ENCODE measurements at places on chromosomes 1 and 21.

DNA sequence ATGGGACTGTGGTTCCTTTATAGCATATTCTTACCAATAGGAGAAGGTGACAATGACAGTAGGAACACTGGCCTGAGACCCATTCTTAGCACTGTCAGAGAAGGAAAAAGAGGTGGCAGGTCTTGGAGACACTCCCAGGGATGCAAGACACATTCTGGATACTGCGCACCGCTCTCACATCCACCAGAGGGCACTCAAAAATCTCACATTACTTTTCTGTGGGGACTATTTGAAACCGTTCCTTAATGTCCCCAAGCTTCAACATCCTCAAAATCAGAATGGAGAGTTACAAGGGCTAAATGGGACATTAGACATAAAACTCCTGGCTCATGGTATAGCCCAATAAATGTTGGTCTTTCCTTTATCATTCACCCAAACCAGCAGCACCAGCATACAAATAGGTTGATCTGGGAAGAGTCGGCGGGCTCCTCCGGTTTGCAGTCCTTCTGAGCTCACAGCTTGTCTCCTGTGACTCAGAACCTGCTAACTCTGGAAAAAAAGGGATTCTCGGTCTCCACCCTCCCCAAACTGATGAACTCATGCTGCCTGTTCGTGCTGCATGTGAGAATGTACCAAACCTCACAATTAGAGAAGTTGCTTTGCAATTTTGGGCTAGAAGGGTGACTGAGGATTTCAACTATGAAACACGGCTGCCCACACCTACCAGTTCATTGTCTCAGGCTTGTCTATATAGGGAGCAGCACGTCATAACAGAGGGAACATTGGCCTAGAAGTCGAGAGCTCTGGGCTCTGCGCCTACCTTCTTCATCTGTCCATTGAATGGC is 40.2 kb downstream of the IL12RB2 start:
- peak; percentile 52 for DNase-seq

DNA sequence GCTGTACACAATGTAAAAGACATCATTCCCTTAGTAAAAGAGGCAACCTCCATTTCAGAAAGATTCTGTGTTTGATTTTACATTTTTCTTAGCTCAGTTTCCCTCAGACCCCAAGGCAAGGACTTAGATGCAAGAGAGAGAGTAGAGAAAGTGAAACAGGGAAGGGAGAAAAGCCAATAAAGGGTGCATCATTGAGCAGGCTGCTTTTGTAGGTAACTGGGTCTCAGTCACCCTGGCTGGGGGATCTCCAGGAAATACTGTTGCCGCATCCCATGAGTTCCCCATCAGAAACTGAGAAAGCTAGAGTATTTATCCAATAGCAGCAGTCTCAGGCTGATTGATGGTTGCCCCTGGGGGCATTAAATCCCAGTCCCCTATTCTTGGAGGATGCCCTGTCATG is 23.1 kb upstream of the DNAH14 start:
- DNase-seq = no peak

DNA sequence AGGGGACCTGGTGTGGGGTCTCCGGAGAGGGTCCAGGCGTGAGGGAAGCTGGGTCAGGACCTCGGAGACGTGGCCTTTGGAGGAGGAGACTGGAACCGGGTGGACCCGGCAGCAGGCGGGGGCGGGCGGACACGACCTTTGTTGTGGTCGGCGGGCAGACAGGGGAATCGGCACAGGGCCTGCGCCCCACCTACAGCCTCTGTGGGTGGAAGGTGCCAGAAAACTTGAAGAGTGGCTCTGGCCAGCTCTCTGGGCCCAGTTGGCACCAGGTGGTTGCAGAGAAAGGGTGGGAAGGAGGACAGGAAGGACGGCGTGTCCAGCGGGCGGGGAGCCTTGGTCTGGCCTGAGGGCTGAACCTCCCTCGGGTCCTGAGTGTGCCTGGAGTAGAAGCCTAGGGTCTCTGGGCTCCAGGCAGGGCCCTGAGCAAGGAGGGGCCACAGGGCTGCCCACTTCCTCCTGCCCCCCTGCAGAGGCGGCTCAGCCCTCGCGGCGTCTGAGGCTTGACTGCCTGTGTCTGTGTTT is 7.7 kb upstream of the TTLL10 start:
- peak; percentile 51 for DNase-seq

DNA sequence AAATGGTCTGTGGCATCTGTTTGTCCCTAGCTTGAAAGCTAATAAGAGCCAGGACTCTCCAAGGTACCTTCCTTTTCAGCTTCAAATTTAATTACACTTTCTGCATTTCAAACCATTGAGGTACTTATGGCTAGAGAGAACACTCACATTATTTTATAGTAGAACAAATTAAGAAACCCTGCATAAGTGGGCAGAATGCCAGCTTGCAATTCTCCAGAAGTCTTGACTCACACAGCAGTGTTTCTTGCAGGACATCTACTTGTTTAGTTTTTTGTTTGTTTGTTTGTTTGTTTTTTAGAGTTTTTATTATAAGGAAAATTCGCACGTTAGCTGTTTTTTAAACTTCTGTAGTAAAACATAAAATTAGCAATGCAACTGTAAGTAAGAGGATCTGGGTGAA is 397.2 kb downstream of the NEGR1 start:
- DNase-seq = no peak
